Sciatic nerve (tissue), 2 donors: ENCODE measurements at places on chromosomes 1 and 21.

DNA sequence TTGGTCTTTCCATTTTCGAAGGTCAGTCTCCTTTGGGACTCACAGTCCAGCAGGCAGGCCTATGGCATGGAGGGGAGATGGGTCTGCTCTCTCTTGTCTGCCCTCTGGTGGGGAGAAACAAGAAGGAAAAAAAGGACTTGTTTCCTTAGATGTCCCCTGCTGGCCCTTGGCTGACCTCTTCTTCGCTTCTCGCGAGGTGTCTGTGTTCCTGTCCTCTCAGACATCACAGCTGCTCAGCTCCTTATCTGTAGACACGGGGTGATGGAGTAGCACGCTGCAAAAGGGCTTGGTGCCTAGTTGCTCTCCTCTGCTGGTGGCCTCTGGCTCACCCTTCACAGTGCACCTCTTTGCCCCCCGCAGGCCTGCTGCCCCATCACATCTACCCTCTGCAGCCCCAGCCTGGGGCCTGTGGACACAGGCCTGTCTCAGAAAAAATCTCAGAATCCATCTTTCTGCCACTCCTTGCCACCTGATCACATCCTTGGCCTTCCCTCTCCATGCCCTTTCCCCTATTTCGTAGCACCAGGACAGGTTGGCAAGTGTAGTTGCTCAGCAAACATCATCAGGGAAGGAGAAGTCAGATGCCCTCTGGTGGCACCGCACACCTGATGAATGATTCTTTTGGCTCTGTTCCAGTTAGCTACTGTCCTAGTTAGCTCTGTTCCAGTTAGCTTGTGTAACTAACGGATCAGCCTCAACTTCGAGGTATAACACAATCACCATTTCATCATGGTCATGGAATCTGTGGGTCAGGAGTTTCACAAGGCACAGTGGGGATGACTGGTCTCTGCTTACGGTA lies 18.7 kb upstream of the AK2 start:
- peak; percentile 67 for DNase-seq

- DNase-seq = no peak
These were observed 18.0 kb downstream of the FRRS1 start for GRCh38 chr1:99748419-99748818.

DNA sequence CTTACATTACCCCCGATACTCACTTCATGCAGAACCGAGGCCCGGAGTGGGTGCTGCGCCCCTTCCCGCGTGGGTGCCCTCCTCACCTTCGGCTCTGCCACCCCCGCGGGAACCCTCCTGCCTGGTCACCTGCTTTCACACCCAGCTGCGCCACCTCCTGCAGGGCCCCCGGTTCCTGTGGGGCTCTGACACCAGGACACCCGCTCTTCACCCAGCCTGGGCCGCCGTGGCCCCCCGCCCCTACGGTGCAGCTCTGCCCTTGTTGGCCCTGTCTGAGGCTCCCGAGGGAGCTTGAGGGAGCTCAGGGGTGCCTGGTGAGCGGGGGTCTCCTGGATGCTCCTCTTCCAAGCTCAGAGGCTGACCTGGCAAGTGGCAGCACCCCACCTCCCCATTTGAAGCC lies 19.0 kb downstream of the RRP1 start:
- DNase-seq = no peak

DNA sequence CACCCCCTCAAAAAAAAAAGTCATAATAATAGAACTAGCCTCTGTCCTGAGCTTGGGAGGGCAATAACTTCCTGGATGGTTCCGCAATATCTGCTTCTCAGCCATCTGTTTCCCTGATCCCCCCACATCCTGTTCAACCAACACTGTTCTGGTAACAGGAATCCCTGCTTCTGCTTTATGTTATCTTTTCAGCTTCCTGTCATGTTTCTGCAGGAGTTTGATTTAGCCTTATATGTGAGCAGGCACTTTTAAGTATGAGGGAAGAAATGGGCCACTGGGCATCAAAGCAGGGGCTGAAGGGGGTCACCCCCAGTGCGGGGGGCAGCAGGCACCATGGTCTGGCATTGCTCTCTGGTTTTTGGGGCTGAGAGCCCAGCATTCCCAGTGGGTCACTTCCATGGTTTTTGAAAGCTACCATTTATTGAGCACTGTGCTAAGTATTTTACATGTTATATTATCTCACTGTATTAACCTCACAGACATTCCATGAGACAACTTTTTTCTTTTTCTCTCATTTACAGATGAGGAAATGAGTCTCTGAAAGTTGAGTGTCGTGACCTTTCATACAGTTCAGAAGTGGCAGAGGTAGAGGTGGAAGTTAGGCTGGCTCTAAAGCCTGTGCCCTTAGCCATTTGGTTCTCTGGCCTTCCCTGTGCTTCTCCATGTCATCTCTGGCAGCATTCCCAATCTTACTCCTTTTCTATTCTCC lies 61.9 kb downstream of the DNTTIP2 start:
- no peak for DNase-seq

DNA sequence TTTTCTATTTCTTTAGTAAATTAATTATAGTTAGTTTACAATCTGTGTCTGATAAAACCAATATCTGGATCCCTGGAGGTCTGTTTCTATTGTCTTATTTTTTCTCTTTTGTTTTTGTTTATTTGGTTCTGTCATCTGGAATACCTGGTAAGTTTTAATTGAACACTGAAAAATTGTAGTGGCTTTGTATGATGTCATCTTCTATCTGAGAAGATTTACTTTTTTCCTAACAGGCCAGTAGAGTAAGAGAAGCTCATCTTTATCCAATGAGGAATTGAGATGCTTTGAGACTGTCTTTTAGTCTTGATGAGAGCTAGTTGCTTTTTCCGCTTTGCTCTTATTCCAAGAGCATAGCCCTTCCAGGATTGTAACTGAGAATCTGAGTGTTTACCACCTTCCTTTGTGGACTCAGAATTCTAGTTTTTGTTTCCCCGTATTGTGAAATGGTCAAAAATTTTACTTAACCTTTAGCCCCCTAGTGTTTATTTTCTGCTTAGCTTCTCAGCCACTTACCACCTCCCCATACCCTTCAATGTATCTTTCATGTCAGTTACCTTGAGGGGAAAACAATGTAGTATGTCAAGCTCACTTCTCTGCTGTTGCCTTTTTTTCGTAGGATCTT lies 25.0 kb downstream of the PTGFRN start:
- DNase-seq = no peak

GRCh38 chr1:232648316-232648715 lies 18.4 kb upstream of the SIPA1L2 start:
- DNase-seq = no peak

GRCh38 chr1:220139966-220140365 lies 46.0 kb downstream of the IARS2 start:
- no peak for DNase-seq

GRCh38 chr1:219088778-219089557 lies 84.7 kb upstream of the LYPLAL1 start:
- peak; percentile 61 for DNase-seq

- no peak for DNase-seq
These were observed 9.8 kb downstream of the TNFRSF18 start for GRCh38 chr1:1196431-1197187.

- DNase-seq = no peak
These were observed 48.6 kb downstream of the MIGA1 start for GRCh38 chr1:77828098-77828497.

DNA sequence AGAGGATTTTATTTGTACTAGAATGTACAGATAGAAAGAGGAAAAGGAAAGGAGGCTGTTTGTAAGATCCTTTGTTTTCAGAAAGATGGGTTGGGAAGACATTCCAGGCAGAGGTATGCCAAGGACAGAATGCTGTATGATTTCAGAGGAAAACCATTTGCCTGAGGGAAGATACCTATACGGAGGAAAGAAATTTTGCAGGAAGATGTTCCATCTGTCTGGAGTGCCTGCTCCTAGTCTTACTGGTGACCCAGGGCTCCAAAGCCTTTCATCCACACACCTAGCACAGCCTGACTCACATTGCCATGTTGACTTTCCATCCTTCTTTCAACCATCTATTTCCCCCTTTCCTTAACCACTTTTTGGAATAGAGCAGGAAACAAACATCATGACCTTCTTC lies 18.2 kb downstream of the SAMD13 start:
- no peak for DNase-seq

GRCh38 chr1:77468257-77468948 lies 186.6 kb downstream of the AK5 start:
- no peak for DNase-seq
